ENCODE measurements at places on chromosomes 1 and 21.

DNA sequence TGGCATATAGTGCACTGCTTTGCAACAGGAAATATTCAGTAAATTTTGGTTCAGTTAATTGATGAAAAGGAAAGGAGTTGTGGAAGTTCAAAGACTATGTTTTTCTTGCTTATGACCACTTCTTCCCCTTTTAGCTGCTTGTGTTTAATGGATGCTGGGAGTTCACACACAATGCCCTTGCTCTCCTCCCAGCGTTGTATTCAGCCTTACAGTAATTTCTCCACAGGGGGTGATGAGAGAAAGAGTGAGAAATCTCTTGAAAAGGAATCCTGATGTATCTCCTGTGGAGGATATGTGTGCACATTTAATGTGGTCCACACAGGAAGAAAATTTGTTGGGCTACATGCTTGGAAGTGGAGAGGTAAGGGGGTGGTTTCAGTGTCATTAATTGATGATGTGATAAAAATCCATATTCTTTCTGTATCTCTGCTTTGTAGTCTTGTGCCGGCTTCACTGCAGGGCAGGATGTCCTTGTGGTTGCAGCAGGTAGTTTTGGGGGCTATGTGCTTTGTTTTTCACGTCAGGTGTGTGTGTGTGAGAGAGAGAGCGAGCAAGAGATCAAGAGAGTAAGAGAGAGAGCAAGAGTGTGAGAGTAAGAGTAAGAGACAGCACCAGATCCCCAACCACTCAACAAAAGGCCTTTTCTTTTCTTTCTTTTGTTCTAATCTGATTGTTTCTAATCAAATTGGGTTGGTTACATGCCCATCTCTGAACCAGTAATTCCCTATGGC, 204.4 kb downstream of the RWDD3 start:
- DNase-seq = no peak

GRCh38 chr1:186753241-186753640, 73.0 kb upstream of the PTGS2 start:
- DNase-seq = no peak

GRCh38 chr1:56972976-56973375, 7.2 kb upstream of the C8B start:
- no peak for DNase-seq

GRCh38 chr1:89763649-89763986, 57.2 kb upstream of the LRRC8D start:
- no peak for DNase-seq

GRCh38 chr1:182304218-182304617, 87.4 kb downstream of the GLUL start:
- DNase-seq = no peak

All from CMK (cell line).